ENCODE measurements at places on chromosomes 3 and 15. TPM values are rescaled to one million over a fixed set of nuclear protein-coding genes. Genes with fewer than 3 reads are reported as not detected.

RETNLB gene
- total RNA-seq, result not detected

ARID3B gene
- total RNA-seq, result 4.9 TPM

CCRL2 gene
- not detected for total RNA-seq

ETV5 gene
- total RNA-seq, result 44.0 TPM

PLSCR2 gene
- total RNA-seq, result not detected

PRSS50 gene
- not detected for total RNA-seq

MITF gene
- 0.38 TPM for total RNA-seq

GRCh38 chr15:42138968-42139386 lies 17.5 kb downstream of the PLA2G4F start:
- no peaks in the 10 kb centered on the region for H3K36me3 ChIP-seq
- H3K27me3 ChIP-seq, result peaks cover 16% of the 10 kb centered on the region
- no peak overlapping the region for H3K27ac ChIP-seq
- no peak for DNase-seq
- no peak overlapping the region for H3K4me3 ChIP-seq

DNA sequence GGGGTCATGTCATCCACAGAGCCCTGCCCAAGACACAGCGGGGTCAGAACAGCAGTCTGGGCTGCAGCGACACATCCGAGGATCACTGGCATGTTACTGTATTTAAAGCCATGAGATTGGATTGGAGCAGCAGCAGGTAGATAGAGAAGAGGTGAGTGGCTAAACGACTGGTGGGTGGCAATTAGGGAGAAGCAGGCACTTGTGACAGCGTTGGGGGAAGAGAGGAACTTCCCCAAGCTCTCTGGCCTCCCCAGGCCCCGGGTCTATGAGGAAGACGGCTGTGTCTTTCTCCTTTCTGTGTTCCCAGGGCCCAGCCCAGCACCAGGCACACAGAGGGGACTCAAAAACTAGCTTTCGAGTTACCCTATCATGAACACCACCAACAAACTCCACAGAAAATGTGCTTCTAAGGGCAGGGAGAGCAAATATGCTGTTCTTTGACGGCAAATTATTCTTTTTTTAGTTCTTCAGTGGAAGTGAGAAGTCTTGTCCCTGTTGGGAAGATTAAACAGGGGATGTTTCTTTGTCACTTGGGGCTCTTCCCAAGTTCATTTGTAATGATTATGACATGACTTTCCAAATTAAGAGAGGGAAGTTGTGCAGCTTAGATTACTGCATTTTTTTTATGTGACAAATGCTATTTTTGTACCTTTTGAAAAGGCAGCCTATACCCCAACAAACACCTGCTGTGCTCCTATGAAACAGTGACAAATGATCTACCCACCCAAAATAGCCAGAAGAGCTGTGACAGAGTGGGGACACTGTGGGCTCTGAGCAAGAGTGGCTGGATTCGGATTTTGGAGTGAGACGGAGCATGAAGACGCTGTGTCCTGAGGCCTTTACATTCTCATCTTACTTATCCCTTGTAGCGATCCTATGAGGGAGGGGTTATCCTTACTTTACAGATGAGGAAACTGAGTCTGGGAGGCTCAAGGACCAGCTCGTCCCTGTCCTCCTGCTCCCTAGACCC lies 7.2 kb upstream of the SYNM start:
- H3K36me3 ChIP-seq, result no peaks in the 10 kb centered on the region
- no peak overlapping the region for H3K4me3 ChIP-seq
- H3K27ac ChIP-seq, result no peak overlapping the region
- H3K4me1 ChIP-seq, result 0 out of 2 replicates have a peak, but pooled peaks cover 4% of the 10 kb centered on the region

- H3K4me1 ChIP-seq, result peaks cover 5% of the 10 kb centered on the region
- no peak overlapping the region for H3K4me3 ChIP-seq
- H3K36me3 ChIP-seq, result no peaks in the 10 kb centered on the region
- no peak overlapping the region for H3K27ac ChIP-seq
- DNase-seq, result peak; percentile 2
Observed at GRCh38 chr15:48176112-48176511, 2.0 kb downstream of the MYEF2 start.

DNA sequence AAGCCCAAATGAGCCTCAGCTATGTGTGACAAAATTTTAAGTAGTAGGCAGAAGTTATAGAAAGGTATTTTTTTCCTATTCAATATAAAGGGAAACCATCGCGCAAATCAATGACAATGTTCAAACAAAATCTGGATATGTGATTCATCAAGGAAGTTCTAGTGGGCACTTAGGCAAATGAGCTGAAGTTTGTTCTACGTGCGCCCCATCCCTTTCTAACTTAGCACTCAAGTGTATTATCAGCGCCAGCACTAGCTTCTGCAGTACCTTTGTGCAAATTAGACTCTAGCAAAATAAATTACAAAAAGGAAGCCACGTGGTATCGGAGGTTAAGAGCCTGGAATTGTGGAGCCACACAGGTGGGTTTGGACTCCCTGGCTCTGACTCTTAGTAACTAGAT lies 91.1 kb downstream of the TBL1XR1 start:
- no peak overlapping the region for H3K4me3 ChIP-seq
- no peaks in the 10 kb centered on the region for H3K27me3 ChIP-seq
- H3K36me3 ChIP-seq, result no peaks in the 10 kb centered on the region
- H3K4me1 ChIP-seq, result peaks cover 7% of the 10 kb centered on the region
- no peak for DNase-seq

DNA sequence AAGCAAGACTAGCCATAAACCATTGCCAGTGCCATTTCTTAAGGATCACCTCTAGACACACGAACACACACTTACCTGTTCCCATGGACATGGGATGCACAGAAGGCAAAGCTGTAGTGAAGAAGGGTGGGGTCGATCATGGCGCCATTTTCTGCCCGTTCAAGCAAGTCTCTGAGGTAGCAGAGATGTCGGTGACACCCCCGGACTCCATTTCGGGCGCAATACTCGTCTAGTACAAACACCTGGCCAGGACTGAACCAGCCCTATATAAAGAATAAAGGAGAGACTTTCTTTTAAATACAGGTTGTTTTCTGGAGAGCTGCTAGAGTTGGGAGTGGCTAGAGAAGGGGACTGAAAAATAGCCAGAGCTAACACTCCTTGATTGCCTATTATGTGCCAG lies 159.4 kb upstream of the FEZF2 start:
- H3K27me3 ChIP-seq, result no peaks in the 10 kb centered on the region
- no peaks in the 10 kb centered on the region for H3K36me3 ChIP-seq
- DNase-seq, result no peak
- no peak overlapping the region for H3K4me3 ChIP-seq
- no peak overlapping the region for H3K27ac ChIP-seq

- H3K27me3 ChIP-seq, result no peaks in the 10 kb centered on the region
- no peak overlapping the region for H3K27ac ChIP-seq
- H3K4me1 ChIP-seq, result no peaks in the 10 kb centered on the region
- H3K36me3 ChIP-seq, result peaks cover 58% of the 10 kb centered on the region
- no peak for DNase-seq
Observed at GRCh38 chr3:155169197-155169596, 89.1 kb downstream of the MME start.

- H3K36me3 ChIP-seq, result no peaks in the 10 kb centered on the region
- no peaks in the 10 kb centered on the region for H3K4me1 ChIP-seq
- no peak overlapping the region for H3K4me3 ChIP-seq
- no peak overlapping the region for H3K27ac ChIP-seq
- H3K27me3 ChIP-seq, result no peaks in the 10 kb centered on the region
Observed at GRCh38 chr15:35937380-35937779, 391.4 kb upstream of the DPH6 start.

DNA sequence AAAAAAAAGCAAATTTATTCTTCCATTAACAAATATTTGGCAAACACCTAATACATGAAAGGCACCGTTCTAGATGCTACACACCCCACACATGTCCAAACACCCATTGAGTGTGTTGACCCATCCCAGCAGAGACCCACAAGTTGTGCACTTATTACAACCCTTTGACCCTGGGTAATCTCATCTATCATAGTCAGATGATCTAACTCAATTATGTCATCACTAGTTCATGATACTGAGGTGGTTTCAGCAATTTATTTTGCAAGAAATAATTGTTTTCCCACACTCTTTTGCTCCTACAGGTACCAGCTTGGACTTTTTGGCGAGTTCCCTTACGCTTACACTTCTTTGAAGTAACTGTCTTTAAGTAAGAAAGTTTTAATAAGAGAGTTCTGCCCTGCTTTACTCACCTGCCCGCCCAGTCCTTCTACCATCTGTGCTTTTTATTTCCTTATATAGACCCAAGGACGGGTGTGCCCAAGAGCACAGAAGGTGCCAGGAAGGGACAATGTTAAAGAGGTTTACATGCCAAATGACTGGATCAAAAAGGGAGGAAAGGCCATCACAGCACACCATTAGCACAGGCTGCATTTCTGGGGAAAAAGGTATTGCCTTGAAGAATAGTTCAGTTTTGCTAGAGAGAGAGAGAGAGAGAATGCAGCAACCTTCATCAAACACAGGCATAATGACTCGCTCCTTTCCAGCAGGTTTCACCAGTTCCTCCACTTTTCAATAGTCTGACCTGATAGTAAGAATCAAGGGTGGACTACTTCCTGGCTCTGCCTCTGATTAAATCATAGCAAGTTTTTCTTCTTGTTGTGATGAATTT lies 54.5 kb upstream of the ATP11B start:
- H3K27ac ChIP-seq, result no peak overlapping the region
- no peaks in the 10 kb centered on the region for H3K36me3 ChIP-seq
- DNase-seq, result no peak
- peaks cover 20% of the 10 kb centered on the region for H3K4me1 ChIP-seq
- H3K27me3 ChIP-seq, result no peaks in the 10 kb centered on the region

DNA sequence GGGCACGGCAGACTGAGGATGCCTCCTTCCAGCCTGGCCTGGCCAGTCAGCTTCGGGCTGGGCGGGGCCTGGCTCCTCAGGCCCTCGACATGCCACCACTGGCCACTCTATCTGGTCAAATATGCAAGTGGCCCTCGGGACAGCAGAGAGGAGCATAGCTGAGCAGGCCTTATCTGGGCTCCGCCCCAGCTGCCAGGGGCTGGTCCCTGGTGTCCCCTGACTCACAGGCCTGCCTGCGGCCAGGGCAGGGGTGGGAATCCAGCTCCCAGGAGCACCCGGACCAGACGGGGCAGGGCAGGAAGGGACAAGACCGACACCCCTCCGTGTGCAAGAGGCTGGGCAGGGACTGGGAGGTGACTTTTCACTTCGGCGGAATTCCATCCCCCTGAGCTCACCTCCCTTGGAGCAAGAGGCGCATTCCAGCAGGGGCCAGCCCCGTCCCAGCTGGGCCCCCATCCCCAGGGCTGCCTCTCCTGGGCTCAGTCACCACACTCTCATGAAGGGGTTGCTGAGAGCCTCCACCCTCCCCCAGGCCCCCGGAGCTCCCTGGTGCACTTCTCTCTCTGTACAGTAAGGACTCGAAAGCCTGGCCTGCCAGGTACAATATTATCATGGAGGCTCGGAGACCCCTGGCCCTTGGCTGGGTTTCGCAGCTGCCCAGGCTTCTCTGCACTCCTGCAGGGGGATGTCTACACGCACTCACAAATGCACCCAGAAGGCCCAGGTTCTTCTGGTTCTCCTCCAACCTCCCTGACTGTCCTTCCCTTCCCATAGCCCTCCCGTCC lies 29.5 kb downstream of the WNT7A start:
- DNase-seq, result peak; percentile 26
- 0 out of 2 replicates have a peak, but pooled peaks cover 5% of the 10 kb centered on the region for H3K27me3 ChIP-seq
- H3K4me3 ChIP-seq, result no peak overlapping the region
- no peak overlapping the region for H3K27ac ChIP-seq
- H3K36me3 ChIP-seq, result no peaks in the 10 kb centered on the region

DNA sequence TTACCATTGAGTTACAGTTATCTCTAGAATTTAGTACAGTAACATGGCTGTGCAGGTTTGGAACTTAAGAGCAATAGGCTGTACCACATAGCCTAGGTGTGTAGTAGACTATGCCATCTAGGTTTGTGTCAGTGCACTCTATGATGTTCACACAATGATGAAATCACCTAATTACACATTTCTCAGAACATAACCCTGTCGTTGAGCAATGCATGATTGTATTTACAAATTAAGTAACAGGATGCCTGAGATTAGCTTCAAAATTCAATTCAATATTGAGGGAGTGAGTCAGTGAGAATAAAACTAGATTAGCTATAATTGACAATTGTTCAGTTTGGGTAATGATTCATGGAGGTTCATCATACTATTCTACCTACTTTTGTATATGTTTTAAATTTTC lies 633.8 kb downstream of the IGSF11 start:
- no peak for DNase-seq
- H3K27ac ChIP-seq, result no peak overlapping the region
- no peak overlapping the region for H3K4me3 ChIP-seq
- H3K4me1 ChIP-seq, result no peaks in the 10 kb centered on the region

DNA sequence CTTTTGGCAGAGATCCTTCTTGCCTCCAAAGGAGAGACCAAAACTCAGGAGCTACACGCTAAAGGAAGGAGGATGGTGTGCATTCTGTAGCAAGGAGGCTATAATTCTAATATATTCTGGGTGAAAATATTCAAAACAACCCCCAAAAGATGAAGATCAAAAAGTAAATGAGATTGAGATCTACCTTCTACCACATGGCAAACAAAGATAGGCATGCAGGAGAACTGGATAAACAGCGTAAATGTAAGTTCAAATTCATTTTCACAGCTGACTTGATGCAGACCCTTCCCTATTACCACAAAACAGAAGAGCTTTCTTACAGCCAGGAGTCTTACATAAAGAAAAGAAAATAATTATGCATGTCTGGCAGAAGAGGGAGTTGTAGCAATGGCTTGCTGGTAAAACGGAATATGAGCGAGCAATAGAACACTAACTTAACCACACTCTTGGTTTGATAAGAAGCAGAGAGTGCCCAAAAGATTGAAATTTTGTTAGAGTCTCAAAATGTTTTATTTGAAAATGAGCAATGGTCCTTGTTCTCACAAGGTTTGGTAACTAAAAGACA lies 272.7 kb downstream of the MECOM start:
- no peak overlapping the region for H3K27ac ChIP-seq
- peaks cover 16% of the 10 kb centered on the region for H3K27me3 ChIP-seq
- no peak overlapping the region for H3K4me3 ChIP-seq
- no peaks in the 10 kb centered on the region for H3K36me3 ChIP-seq
- no peak for DNase-seq

DNA sequence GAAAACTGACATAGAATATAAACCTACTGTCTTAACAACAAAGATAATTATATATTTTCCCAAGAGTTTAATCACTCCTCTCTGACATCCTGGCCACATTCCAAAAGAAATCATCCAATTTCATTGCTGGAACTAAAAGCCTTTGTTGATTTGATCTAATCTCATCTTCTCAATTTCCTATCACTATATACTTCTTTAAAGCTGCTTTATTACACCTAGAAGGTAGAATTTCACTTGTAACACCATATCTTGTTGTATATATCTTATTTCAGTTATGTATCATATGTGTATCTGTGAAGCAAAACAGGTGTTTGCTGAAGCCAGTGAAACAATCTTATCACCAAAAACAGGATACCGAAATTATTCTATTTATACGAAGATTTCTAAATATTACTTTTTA lies 740.2 kb downstream of the ROBO1 start:
- DNase-seq, result no peak
- H3K36me3 ChIP-seq, result no peaks in the 10 kb centered on the region
- peaks cover 1% of the 10 kb centered on the region for H3K4me1 ChIP-seq
- H3K27ac ChIP-seq, result no peak overlapping the region
- H3K4me3 ChIP-seq, result no peak overlapping the region

- H3K4me1 ChIP-seq, result peaks cover 28% of the 10 kb centered on the region
- DNase-seq, result peak; percentile 44
- H3K4me3 ChIP-seq, result no peak overlapping the region
- H3K27me3 ChIP-seq, result no peaks in the 10 kb centered on the region
Observed at GRCh38 chr15:99511866-99512661, 53.7 kb upstream of the MEF2A start.

GRCh38 chr15:52439470-52439869 lies 89.2 kb downstream of the MYO5A start:
- H3K36me3 ChIP-seq, result no peaks in the 10 kb centered on the region
- peaks cover 18% of the 10 kb centered on the region for H3K4me1 ChIP-seq
- H3K4me3 ChIP-seq, result no peak overlapping the region
- H3K27ac ChIP-seq, result no peak overlapping the region
- H3K27me3 ChIP-seq, result no peaks in the 10 kb centered on the region

All from GM23248 (cell line).